ENCODE measurements at places on chromosomes 13 and 19. TPM values are rescaled to one million over a fixed set of nuclear protein-coding genes. Genes with fewer than 3 reads are reported as not detected.

CFD gene
- 1.5 TPM for total RNA-seq

GJB2 gene
- 27.3 TPM for total RNA-seq

ZNF649 gene
- 13.5 TPM for total RNA-seq

CYP4F2 gene
- total RNA-seq, result not detected

DCAF15 gene
- 64.6 TPM for total RNA-seq

MEF2B gene
- 1.5 TPM for total RNA-seq

ETV2 gene
- 1.2 TPM for total RNA-seq

DNAAF3 gene
- total RNA-seq, result not detected

ZNF699 gene
- total RNA-seq, result 5.9 TPM

ZNF586 gene
- total RNA-seq, result 15.6 TPM

FFAR2 gene
- not detected for total RNA-seq

NDFIP2 gene
- 94.4 TPM for total RNA-seq

ZNF414 gene
- total RNA-seq, result 26.0 TPM

IGFL2 gene
- total RNA-seq, result not detected

FGF22 gene
- total RNA-seq, result 0.22 TPM

RAX2 gene
- not detected for total RNA-seq

SLC46A3 gene
- 5.1 TPM for total RNA-seq

FGF21 gene
- not detected for total RNA-seq

Measured in CD8-positive, alpha-beta memory T cell (primary cell).